Stimulated activated CD4-positive, alpha-beta T cell treated with anti-CD3 and anti-CD28 coated beads, Interleukin-4, amount 100 ng/mL, for 1 hour (primary cell): ENCODE measurements at places on chromosomes 16 and 17.

DNA sequence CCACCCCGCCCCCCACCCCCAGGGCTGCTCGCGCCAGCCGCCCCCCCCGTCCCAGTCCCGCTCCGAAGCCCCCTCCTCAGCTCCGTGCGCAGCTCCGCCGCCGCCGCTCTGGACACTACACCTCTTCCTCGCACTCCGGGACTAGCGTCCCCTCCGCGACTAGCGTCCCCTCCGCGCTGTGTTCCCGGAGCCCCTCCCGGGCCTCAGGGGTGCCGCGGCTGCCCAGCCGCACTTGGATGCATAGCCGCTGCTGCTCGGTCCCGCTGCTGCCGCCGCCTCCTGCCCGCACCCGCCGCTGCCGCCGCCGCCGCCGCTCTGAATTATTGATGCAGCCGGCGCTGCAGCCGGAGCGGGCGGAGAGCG lies at the start of gene CBLN1:
TSS of gene CBLN1 (minus strand) at position 359 of the 363 bp plus-strand sequence. CDS start 373 bp downstream, outside the sequence.
- DNase-seq, result no peak

DNA sequence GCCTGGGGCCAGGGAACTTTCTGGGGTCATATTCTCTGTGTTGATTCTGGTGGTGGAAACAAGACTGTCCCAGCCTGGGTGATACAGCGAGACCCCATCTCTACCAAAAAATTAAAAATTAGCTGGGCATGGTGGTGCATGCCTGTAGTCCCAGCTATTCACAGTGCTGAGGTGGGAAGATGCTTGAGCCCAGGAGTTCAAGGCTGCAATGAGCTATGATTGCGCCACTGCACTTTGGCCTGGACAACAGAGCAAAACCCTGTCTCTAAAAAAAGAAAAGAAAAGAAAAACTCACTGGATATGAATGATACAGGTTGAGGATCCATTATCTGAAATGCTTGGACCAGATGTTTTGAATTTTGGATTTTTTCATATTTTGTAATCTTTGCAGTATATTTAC lies 13.6 kb downstream of the SCGB1C2 start:
- no peak for DNase-seq

- DNase-seq, result no peak
These were observed 330.3 kb upstream of the XYLT1 start for GRCh38 chr16:17801068-17801467.

- no peak for DNase-seq
These were observed 109.5 kb downstream of the CDH8 start for GRCh38 chr16:61926766-61927165.

DNA sequence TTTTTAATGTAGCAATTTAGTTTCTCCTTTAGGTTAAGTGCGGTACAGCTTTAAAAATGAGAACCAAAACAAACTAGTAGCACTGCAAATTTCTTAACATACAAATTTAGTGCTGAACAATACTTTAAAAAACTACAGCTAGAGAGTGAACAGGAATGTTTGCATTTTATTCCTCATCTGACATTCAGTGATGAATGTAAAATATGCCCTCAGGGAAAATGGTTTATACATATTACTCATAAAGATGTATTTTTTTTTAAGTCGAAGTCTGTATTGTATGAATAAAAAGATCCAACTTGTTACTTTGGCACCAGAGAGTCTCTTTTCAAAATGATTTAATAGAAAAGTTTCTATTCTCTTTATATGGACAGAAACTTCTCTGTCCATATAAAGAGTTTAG lies 96.8 kb downstream of the BRIP1 start:
- no peak for DNase-seq

DNA sequence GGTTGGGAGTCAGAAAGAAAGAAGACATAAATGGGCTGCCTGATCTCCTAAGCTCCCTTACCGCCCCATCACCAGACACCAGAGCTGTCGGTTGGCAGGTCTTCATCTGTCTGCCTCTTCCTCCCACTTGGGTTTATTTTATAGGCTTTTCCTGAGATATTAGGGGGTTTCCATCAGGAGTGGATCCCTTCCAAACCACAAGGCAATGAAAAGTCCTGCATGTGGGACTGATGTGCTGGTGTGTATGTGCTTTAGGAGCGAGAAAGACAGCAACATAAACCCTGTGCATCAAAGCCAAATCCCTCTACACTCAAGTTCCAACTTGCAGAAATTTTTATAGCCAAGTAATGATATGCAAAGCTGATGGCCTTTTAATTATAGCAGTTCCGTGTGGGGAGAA lies 389.5 kb downstream of the SLC39A11 start:
- DNase-seq, result no peak

DNA sequence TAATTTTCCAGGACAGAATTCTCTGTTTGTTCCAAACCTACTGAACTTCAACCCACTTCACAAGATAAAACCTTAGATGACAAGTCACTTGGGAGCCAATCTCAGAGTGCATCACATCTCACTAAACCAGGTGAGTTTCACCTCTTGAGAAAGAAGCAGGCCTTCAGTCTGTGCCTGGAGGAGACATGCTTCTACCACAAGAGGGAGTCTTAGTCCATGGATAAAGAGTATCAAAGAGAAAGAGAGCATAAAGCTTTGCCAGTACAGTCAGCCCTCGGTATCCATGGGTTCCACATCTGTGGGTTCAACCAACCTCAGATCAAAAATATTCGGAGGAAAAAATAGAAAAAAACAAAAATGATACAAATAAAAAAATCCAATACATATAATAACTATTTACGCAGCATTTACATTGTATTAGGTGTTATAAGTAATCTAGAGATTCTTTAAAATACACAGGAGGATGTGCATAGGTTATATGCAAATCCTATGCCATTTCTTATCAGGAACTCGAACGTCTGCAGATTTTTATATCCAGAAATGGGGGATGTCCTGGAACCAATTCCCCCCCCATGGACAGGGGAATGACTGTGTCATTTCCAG lies 37.7 kb downstream of the DUSP14 start:
- no peak for DNase-seq
